ENCODE measurements at places on chromosomes 12 and 14.

DNA sequence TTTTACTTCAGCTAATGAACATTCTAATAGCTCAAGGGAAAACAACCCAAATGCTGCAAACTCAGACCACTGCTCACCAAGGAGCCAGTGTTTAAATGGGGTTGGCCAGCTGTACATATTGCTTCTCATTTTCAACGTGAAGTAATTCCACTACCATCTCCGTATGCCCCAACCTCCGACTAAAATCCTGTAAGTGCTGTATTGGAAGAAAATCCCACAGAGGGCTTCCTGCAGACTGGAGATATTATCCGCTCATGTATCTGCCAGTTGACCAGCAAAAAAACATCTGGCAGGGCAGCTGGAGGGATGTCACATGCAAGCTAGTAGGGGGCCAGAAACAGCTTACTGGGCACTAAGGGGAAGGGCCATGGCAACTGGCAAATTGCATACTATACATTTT lies 485.0 kb downstream of the SNAPC1 start:
- DNase-seq: no peak

DNA sequence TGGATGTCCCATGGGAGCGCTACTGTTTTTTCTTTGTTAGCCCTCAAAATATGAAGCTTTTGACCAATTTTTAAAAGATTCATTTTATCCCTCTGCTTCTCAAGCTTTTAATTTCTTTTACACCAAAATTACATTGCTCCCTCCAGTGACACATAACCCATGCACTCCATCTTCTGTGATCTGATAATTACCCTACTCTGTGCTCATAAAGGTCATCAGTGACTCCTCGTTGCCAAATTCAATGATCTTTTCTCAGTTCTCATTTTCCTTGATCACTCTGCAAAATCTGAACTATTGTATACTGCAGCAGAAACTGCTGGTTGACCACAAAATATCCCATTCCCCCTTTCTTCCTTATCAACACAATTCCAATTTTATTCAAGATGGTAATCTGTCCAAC lies 8.7 kb upstream of the PTGDR start:
- no peak for DNase-seq

DNA sequence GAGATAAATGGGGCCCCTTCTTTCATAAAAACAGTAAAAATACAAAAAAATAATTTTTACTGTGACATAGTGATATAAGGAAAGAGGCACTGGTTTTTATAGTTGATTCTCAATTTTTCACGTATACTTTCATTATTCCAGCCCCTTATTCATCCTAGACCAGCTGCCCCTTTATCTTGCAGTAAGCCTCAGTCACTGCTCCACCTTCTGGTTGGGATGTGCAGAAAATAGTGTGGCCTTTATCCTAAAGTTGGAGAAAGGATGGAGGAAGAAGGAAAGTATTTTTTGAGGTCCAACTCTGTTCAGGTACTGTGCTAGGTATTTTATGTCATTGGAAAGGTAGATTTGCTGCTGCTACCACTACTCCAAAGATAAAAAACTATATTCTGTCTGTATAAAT lies 172.7 kb downstream of the ANO6 start:
- DNase-seq: no peak

- DNase-seq: no peak
Measured at GRCh38 chr12:102571889-102572288, 91.5 kb upstream of the IGF1 start.

- DNase-seq: no peak
Measured at GRCh38 chr12:7498809-7499208, 4.8 kb downstream of the CD163 start.

DNA sequence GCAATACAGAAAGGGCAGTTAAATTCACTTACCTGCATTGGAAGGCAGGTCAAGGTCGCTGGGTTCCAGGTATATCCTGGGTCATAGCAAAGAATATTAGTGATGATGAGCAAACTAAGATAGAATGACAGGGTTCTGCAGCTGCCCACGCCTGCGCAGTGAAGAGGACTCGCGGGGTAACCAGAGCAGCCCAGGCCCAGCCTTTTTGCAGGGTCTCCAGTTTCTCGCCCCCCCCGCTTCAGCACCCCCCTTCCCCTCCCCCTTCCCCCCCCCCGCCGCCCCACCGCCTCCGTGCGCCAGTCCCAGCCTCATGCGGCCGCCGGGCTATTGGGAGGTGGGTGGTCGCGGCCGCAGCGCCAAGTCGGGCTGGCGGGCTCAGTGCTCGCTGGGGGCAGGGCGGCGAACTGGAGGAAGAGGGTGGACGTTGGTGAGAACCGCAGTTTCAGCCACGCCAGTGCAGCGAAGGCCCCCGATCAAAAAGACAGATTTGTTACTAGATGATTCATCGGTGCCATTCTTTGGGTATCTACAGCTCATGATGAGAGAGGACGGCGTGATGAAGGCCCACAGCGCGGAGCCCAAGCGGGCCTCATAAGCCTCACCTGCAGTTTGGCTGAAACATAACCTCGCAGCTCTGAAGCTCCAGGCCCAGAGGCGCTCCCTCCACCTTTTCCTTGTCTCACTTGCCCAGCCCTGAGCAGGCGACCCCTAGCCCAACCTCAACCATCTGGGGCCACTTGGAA lies 20.2 kb downstream of the SLC2A3 start:
- peak; percentile 23 for DNase-seq

- DNase-seq: no peak
Measured at GRCh38 chr12:13218641-13219040, 22.1 kb downstream of the EMP1 start.

DNA sequence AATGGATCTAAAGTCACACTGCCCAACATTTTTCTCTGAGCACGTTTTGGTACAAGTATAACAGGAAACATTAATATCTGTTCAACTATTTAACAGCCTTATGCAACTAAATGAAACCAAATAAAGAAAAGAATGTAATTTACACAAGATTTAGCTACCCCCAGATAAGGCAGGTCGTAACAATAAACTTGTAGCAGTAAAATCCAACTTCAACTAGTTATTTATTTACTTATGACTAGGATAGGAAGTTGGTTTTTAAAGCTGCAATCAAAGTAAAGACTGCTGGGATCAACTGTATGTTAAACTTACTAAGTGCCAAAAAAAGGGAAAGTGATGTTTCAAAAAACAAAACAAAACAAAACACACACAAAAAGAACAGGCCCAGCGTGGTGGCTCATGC lies 30.9 kb downstream of the FERMT2 start:
- DNase-seq: no peak

DNA sequence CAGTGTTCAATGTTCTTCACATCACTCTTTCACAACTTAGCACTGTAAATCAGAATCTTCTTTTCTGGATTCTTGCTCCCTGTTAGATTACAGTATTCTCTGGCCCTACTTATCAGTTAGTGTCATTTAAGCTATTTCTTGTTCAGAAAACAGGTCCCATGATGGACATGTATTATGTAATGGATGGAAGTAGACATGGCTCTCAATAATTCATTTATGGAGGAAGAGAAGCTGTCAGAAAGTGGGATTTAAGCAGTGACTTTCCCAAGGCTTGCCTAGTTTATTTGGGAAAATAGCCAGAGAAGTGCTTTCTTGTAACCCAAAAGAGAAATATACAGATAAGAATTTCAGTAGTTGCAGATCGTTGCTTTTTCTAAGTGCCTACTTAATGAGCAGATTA lies 1.6 kb downstream of the ERC1 start:
- no peak for DNase-seq

DNA sequence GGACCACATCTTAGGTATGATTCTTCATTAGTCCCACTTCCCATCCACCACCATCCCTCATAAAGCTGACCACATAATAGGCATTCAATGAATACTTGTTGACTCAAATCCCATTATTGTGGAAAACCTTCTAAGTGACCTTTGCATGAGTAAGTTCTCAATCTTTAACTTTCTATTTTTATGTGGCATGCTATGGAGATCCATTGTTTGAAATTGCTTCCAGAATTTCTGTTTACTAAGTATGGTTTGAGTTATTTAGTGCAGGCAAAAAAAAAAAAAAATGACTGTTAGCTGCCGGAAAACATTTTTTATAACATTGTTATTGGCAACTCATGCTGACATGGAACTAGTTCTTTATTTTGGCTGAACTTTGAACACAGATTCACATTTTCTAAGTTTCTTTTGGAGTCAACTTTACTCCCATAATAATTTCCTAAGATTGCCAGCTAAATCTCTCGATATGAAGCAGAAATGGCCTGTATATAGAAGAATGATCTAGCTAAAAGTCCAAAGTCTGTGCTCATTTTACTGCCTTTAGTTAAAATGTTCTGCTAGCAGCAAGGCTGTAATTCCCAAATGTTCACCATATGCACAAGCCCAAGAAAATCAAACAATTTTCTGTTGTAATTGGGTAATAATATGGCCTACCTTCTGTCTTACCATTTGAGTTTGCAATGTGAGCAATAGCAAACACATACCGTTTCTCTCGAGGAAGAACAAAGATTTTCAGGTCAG lies 77.9 kb downstream of the PTGER2 start:
- DNase-seq: no peak

GRCh38 chr14:34027990-34028495 lies 77.2 kb upstream of the EGLN3 start:
- DNase-seq: no peak

DNA sequence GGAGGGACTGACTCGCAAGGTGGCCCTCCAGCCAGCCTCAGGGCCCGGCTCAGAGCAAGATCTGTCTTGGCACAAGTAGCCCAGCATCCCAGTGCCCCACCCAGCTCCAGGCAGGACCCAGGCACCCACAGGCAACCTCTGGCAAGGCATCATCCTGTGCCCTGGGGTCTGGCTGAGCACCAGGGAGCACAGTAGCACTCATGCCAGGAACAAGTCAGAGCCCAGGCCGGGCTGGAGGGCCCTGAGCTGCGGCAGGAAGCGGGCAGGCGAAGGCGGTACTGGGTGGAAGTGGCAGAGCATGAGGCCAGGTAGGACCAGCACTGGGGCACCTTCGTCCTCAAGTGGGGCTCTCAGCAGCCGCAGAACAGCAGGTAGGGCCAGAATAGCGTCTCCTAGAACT lies 5.2 kb upstream of the DIO3 start:
- no peak for DNase-seq

DNA sequence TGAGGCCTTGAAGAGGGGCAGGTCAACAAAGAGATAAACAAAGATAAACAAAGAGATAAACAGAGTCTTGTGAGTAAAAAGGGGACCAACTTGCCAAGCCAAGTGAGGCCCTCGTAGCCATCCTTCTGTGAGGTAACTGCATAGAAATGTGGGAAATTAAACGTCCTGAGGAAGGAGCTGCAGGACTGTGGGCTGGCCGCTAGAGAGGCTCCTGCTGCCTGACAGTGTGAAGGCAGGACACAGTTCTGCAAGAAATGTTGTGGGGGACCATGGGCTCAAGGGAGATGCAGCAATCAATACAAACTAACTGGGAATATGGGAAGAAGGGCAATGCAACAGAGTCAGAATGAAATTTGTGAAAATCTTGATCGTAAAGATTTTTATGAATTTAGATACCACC lies 91.9 kb downstream of the SLC8A3 start:
- DNase-seq: no peak

GRCh38 chr12:32205731-32206130 lies 99.1 kb downstream of the BICD1 start:
- DNase-seq: no peak

GRCh38 chr14:53193193-53193592 lies 40.1 kb upstream of the DDHD1 start:
- DNase-seq: no peak

DNA sequence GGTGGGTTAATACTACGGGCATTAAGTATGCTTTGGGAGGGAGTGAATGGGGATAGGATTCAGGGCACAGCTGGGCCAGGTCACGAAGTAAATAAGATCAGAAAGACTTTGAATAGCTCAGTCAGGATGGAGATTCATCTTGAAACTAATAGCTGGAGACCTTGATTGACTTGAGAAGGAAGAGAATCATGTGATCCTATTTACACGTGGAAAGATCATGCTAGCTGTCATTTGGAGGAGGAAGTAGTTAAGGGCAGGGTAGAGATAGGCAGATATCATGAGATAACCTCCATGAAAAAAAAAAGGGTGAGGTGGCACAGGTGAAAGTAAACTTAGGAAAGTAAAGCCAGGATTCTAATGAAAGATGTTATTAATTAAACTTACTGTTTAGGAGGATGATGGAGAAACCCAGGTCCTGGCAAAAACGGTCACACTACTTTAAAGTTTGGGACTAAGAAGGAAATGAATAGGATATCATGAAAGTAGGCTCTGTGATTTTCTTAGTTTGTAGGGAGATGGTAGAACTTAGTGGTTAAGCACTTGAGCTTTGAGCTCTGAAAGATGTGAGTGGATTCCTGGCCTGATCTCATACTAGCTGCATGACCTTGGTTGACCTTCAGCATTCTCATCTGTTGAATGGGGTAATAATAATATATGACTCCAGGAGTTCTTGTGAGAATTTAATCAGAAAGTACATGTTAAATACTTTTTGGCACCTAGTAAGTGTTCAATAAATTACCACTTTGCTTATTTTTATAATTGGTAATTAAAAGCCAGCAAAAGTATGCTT lies 439.0 kb downstream of the NRXN3 start:
- DNase-seq: no peak

- no peak for DNase-seq
Measured at GRCh38 chr12:4025181-4026019, 152.2 kb upstream of the PARP11 start.

DNA sequence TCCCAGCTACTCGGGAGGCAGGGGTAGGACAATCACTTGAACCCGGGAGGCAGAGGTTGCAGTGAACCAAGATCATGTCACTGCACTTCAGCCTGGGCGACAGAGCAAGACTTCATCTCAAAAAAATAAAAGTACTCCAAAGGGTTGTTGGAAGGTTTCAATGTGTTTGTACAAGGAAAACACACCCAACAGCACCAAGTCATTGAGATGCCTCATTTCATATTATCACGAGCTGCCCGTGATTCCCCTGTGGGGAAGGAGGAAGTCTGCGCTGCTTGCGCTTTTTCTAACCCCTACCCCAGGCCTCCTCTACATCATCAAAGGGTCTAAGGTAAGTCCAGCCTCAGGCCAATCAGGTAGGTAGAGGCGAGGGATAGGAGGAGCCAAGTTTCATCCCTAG lies 73.6 kb downstream of the KDM2B start:
- no peak for DNase-seq

DNA sequence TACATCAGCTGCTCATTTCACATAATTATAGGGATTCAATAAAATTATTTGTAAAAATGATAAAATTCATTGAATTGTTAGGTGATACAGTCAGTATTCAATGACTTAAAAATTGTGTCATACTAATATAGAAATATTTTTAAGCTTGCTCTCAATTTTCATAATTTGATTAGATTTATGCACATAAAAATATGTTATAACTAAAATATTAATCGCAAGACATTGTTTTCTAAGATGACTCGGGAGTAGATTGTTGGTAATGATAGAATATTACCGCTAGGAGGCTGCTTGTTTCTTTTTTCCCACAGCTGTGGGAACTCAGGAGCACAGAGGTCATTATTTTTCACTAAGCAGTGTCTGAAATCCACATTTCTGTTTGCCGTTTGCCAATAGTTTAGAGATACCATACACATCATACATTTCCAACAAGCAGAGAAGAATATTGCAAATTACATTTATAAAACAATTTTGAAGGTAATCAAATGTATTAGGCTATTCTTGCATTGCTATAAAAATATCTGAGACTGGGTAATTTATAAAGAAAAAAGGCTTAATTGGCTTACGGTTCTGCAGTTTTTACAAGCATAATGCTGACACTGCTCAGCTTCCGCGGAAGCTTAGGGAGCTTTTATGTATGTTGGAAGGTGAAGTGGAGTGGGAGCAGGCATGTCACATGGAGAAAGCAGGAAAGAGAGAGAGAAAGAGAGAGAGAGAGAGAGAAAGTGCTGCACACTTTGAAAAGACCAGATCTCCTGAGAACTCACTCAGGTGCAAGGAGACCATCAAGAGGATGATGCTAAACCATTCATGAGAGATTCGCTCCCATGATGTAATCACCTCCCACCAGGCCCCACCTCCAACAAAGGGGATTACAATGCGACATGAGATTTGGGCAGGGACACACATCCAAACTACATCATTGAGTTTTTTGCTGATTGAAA lies 9.2 kb downstream of the CD69 start:
- DNase-seq: peak; percentile 38
